ENCODE measurements at places on chromosomes 2 and 18.

DNA sequence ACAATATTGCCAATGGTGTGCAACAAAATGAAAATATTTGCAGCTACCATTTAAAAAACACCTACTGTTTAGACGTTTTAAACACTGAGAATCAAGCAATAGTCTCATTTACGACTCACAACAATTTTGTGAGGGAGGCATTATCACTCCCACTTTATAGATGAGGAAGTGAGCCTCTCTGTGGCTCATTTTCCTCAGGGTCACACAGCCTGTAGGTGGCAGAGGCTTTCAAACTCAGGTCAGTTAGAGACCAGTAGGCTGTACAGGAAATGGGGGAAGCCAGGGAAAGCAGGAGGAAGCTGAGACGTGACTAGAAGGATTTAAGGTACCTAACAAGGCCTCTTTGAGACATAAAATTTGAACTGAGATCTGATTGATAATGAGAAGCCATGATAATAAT, 95.0 kb upstream of the ZNF521 start:
- no peak for DNase-seq

- DNase-seq, result no peak
Measured at GRCh38 chr2:206396211-206396610, 47.1 kb upstream of the ADAM23 start.

DNA sequence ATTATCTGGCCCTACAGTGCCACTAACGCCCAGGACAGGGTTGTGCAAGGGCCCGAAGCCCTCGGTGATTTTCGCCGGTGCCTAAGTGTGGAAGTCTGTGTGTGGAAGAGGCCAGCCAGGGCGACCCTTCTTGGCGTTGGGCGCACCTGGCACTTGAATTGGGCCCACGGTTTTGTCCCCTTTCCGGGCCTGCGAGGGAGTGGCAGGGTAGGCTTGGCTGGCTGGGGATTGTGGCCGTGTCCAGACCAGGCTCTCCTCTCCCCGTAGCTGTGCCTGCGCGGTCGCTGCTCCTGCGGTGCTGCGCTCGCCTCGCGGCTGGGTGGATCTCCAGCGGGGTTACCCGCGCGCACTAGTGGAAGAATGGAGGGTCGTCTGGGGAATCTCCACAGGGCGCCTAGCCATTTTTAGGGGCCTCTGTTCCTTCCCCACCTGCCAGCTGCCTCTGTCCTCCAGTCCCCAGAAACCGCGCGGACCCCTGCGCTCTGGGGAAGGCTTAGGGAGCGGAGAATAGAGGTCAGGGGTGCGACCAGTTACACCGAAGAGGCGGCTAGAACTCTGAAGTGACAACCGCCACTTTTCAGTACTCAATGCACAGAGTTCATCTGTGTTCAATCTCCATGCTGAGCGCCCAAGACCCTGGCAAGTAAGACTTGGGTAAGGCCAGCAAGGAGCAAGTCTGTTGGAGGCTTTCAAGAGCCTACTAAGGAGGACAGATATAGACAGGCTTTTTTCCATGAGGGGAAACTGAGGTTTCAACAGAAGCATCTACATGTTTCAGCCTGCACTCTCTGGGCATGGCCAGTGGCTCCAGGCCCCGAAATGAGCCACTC, 16.0 kb downstream of the EVX2 start:
- DNase-seq, result no peak

- DNase-seq, result no peak
Measured at GRCh38 chr2:148022351-148022750, 1.5 kb downstream of the MBD5 start.

DNA sequence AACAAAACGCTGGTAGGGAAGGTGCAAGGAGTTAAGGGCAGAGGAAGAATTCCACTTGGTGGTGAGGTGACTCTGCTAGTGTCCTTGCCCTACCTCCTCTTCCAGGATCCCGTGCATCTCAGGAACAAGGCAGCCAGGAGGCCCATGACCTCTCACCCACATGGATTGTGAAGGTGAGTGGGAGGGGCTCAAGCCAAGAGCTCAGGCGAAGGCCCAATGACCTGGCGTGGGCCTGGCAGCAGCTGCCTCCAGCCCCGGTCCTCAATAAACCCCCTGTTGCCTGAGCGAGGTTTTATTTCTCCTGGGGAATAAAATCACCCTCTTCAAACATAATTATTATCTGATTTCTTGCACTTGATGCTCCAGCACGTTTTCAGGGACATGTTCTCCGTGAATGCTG, 28.2 kb downstream of the LAMA1 start:
- no peak for DNase-seq

GRCh38 chr2:222919841-222920526, 59.1 kb downstream of the ACSL3 start:
- no peak for DNase-seq
